Heart right ventricle (tissue), 16 donors: ENCODE measurements at places on chromosomes 5 and 9. TPM values are rescaled to one million over a fixed set of nuclear protein-coding genes. Genes with fewer than 3 reads are reported as not detected.

DNA sequence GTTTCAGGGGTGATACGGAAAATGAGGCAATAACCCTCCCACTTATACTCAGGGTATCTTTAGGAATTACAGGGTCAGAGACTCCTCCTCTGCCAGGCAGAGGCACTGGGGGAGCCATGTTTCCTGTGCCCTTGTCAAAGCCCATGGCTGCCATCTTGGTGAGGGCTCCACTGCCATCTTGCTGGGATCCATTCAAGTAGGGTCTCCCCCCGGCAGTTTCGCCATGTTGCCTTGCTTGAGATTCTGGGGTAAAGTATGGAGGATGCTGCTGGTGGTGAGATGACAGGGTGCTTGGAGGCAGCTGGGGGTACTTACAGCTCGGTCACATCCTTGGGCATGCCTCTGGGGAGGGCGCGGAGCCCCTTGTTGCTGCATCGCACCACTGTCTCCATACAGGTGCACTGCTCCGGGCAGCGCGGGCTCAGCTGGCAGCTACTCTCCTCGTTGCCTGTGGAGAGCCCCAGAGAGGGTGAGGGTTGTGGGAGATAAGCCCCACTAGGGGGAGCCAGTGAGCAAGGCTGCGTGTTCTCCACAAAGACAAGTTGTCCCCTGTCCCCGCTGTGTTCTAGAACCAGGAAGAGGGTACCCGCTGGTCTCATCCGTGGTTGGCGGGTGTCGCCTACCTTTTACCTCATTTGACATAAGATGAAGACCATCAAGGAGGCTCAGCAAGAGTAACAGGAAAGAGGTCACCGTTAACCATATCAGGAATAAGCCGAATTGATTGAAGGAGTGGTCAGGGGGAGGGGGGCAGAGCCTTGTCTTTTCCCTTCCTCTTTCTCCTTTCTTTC, 169.0 kb upstream of the PANK3 start:
- no peak for DNase-seq

GRCh38 chr5:3104429-3105060, 353.1 kb upstream of the IRX2 start:
- no peak for DNase-seq

DNA sequence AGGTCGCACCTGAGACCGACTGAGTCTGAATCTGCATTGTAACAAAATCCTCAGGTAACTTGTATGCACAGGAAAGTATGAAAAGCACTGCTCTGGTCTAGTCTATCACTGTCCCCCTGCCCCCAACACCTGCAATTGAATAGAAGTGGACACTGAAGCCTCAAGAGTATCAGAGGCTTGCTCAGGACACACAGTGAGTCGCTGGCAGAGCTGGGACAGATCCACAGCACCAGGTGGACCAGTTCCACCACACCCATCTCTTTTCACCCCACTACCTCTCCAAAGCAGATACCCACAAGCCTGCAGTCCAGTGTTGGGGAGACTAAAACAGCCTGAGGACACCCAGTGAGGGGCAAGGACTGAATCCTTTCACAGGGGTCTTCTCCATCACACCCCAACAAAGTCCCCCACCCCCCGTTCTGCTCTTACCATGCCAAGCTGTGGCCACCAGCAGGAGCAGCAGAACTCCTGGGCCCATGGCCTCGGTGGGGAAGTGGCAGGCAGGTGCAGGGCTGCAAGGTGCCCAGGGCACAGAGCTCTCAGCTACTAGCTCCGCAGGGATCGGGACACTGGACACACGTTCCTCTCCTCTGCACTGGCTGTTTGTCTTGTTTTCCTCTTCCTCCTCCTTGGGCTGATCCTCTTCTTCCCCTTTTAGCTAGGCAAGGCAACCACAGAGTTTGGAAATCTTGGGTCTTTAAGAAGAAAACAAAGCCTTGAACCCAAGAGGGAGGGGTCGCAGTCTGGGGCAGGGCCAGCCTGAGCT, at the start of gene CSF1R:
Gene CSF1R, minus strand, starts transcription at position 605 of the 766 bp plus-strand sequence. Its CDS starts 127 bp downstream, at position 478.
- DNase-seq, result no peak

- no peak for DNase-seq
These were observed 104.7 kb upstream of the IER5L start for GRCh38 chr9:129282731-129283211.

DNA sequence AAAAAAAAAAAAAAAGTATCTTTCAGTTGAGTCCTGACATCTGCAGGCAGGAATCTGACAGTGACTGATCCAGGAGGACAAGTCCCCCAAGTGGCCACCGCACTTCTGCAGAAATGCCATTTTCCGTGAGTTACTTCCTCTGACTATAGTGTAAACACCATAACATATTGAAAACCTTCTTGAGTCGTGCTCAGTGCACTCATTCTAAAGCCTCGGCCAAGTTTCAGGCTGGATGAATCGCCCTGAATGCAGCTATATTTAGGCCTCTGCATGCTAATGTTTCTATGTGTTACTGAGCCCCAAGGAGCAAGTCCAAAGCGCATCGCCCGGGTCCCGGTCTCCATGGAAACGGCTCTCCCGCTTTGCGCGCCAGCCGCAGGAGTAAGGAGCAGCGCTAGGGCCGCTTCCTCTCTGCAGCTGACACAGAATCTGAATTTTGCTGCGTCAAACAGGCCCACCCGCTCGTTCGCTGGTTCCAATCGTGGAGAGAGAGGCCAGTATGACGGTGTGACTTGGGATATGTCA, 335.4 kb downstream of the MSX2 start:
- peak; percentile 33 for DNase-seq

Gene PCDHGA6
- total RNA-seq, result 9.3 TPM

Gene COMMD10
- 36.1 TPM for total RNA-seq

DNA sequence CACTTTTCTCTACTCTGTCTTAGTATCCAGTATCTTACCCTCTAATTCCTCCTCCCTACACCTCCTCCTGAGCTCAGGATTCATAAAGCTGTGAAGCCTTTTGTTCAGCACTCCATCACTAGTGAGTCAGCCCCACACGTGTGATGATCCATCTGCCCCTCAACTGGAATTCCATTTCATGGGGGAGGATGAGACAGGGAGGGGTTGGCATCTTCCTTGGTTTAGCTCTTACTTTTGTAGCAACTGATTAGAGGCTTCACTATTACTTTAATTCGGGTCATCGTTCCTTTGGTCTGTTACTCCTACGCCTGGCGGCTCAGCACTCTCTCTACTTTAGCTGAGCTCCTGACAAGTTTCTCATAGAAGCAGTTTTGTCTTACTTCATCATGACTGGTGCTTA, 11.8 kb downstream of the BTNL8 start:
- no peak for DNase-seq

GRCh38 chr5:22852807-22853660, at the start of gene CDH12:
TSS of gene CDH12 (minus strand) at chr5:22853344.
- no peak for DNase-seq

Gene MYO10
- total RNA-seq, result 5.6 TPM

GRCh38 chr9:128411364-128412119, 9.1 kb upstream of the CERCAM start:
- DNase-seq, result no peak

- no peak for DNase-seq
These were observed 70.5 kb upstream of the BOD1 start for GRCh38 chr5:173686950-173687349.

DNA sequence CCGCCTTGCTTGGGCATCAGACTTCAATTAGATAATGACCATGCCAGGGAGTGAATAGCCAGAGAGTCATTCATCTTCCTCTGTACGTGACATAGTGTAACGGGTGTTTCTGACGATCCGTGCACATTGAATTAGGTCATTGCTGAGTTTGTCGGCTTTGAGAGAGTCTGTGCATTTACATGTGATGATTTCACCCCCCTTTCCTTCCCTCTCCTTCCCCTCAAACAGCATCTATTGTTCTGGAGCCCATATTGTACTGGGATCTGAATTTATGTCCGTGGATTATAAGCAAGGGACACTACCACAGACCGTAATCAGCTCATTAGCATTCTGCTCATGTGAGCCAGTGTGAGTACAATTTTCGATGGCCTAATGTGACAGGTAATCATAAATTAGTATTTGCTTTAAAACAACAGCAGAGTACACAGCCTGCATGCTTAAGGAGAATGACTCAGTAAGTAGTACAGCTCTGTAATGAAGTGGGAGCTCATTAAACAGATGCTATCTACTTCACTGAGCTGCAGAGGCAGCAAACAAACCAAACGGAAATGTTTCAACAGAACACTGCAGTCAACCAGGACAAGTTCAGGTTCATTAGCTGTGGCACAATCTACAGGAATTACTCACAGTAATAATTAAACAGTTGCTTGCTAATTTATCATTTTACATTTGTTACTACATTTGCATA, 302.1 kb downstream of the CSNK1G3 start:
- no peak for DNase-seq

DNA sequence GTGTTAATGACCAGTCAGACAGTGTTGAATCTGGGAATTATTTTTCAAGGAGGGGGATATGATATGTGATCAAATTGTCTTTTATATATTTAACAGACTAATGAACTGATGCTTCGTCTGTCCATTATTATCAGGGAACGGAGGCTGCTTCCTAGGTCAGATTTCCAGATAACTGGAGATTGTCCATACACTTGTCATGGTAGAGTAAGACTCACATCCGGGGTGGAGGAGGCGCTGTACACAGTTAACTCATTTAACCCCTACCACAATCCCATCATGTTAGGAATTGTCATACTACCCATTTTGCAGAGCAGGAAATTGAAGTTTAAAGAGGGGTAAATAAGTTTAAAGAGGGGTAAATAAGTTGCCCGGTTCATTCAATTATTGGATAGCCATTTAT, 55.9 kb downstream of the ARHGAP26 start:
- DNase-seq, result no peak

GRCh38 chr9:84075004-84075403, 94.4 kb downstream of the RMI1 start:
- no peak for DNase-seq

DNA sequence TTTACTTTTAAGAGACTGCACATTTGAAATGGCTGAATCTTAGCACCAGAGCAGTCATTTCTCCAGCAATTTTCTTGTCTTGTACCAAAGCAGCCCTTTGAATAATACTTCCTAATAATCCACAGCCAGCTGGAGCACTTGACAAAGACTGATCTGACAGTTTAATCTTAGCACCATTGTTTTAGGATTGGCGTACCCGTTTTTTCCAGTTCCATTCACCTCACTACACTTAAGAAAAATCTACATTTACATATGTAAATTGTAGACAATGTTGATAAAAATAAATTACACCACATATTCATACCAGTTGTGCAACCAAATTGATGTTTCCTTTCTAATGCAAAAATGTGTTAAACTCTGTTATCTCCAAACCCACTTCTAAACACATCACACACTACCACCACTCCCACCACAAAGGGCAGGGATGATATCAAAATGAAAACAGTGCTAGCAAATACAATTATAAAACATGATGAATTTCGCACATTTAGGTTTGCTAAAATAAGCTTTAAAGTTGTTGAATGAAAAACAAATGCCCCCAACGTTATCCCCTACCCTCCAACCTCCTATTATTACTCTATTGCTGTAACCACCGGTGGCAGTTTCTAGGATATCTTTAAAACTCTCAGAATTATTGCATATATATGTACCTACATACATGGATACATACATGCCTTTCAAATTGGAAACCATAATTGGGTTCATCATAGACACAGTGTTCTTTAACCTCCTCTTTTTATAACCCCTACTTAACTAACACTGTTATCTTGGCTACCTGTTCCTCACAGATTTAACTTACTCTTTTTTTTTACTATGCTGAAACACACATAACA, 21.5 kb downstream of the SERINC5 start:
- DNase-seq, result no peak

- no peak for DNase-seq
These were observed 4.4 kb downstream of the PHF2 start for GRCh38 chr9:93580654-93581380.

Gene EDIL3
- 3.2 TPM for total RNA-seq

Gene PRRC2B
- total RNA-seq, result 153 TPM

GRCh38 chr5:149464796-149465489, 85.9 kb upstream of the IL17B start:
- peak; percentile 52 for DNase-seq

DNA sequence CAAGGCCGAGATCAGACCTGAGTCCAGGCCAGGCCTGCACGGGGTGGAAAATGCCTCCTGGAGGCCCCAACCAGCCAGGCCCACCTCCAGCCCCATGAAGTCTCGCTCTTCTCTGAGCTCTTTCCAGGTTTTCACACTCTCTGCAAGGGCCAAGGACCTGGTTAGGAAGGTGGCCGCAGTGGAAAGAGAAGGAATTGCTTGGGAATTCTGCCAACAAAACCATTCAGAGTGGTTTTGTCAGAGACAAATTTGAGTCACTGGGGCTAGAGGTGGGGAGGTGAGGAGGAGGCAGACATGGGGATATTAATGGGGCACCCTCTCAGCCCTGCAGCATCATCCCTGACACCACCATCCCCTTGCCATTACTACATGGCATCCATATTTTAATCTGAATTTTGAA, 261.0 kb downstream of the ROR2 start:
- no peak for DNase-seq

GRCh38 chr5:139495638-139496435, 13.3 kb upstream of the STING1 start:
- DNase-seq, result no peak

Gene GMCL2
- not detected for total RNA-seq

DNA sequence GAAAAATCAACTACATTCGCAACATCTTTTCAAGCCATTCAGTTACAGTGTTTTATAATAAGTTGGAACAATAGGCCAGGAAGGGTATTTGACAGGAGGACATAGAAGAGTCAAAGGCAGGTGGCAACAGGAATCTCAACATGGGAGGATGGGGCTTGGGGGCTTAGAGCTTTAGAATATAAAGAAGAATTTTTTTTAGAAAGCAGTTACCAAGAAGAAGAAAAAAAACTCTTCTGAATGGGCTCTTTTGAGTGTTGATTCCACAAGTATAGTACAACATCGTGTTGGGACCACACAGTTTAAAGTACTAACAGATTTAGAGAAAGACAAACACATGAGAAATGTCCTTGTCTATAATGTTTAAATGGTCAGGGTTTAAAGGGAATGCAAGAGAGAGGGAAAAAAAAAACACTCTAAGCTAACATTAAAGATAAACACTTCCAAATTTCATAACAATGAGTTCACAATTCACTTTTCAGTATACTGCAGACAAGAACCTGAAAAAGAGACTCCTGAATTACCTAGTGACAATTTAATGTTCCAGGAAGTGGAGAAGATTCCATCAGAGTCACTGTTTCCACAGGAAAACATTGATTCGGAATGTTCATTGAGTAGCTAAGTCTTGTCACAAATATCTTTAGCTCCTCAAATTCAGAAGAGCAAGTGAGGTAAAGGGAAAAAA, 282.3 kb downstream of the DEPDC1B start:
- no peak for DNase-seq

DNA sequence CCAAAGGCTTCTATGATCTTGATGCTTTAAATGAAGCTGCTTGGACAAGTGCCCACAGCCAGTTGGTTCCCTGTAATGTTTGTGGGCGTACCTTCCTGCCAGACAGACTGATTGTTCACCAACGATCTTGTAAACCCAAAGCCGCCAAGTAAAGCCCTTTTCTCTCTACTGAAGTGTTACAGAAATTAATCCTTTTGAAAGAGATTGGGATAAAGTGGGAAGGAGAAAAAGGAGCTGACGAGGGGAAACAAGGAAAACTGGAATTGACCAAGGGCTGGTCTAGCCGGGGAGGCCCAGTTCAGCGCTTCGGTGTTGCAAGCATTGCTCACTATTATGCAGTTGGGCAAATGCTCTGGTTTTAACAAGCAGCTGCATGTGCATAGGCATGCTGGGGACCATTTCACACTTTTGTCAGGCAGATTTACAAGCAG, 53.2 kb downstream of the ZNF474 start:
- DNase-seq, result peak; percentile 44

Gene LCN1
- 0.32 TPM for total RNA-seq
